ENCODE measurements at places on chromosomes 5 and 9.
A peak's percentile ranks its signal among the peaks of the same experiment; 100 is the strongest.

DNA sequence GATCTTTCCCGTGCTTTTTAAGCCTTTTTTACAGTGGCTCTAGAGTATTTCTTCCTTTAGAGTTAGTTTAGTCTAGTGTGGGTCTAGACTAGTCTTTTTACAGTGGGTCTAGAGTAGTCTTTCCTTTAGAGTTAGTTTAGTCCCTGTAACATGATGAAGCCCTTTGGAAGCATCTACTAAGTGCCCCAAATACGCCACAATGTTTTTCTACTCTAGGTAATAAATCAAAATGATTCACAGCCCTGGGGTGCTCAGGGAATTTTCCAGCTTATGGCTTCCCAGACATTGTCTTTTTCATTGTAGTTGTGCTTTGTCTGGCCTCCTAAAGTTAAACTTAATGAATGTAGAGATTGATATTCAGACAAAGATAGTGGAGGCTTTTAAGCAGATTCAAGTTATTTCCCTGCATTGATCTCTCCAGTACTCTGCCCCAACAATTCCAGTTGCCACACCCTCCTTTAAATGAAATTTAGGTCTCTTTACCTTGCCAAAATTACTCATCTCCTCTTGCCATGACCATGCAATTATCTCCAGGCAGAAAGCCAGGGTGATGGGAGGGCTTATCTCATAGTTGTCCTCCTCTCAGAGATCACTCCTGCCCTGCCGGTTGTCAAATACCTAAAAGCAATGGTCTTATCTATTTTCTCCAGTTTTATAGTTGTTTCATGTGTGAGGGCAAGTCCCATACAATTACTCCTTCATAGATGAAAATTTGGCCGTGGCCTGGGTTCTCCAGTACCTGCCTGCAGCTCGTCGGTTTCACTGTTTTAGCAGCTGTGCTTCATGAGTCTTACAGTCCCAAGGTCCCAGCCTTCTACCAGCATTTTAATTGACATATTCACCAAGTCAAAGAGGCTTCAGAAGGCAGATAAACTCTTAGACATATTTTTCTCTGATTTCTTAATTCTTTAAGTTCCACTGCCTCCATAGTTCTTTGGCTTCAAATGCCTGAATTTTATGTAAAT is 794.0 kb upstream of the COX7C start:
- no peak for DNase-seq

DNA sequence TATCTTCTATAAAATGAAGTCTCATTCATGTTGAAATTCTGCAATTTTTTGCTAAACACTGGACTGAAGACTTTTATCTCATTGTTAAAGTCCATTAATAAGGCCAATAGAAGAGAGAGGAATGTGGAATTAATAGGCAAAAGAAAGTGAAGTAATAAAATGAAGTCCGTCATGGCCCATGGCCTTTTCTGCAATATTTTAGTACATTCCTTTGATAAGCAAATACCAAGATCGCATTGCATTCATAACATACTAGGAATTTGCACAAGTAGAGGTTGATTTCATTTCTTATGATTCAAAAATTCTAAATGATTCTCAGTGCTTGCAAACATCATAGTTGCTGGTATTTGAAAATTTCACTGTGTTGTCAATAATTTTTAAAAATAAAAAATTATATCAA is 664.0 kb downstream of the NR2F1-AS1 start:
- DNase-seq: no peak

- no peak for DNase-seq
Observed at GRCh38 chr5:882253-883183, 10.1 kb downstream of the BRD9 start.

DNA sequence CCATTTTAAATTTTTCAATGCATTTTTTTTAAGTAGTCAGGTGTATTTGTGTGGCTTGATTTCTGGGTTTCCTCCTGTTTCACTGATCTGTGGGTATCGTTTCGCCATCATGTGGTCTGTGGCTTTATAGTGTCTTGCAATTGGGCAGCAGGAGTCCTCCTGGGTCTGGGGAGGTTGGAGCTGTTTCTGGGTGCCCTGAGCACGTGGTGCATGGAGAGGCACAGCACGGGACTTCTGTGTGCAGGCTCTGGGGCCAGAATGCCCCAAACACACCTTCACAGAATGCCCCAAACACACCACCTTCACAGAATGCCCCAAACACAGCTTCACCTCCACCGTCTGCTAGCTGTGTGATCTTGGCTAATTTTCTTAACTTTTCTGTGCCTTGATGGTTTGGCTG is 82.6 kb upstream of the COL5A1 start:
- peak; percentile 3 for DNase-seq

- DNase-seq: no peak
Observed at GRCh38 chr5:174725261-174725990, 1.0 kb downstream of the MSX2 start.

DNA sequence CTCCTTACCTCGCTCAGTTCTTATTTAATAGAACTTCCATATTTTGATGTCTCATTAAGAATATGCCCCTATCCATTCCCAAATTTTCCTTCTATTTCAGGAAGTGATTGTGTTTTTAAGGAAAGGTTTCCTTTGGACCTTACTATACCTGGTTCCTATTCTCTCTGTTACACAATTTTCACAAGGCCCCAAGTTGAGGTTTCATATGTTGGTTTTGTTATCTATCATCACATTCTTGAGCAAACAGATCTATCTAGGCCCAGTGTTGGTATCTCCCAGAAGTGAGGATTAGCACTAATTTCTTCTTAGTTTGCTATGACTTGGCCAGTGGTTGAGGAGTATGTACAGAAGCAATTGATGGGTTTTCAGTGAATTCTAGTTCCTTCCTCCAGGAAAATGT is 41.5 kb downstream of the ALG2 start:
- DNase-seq: no peak

- no peak for DNase-seq
Observed at GRCh38 chr5:42360616-42361314, 62.5 kb upstream of the GHR start.

Data from Right ventricle myocardium superior (tissue), 1 donor.